NCI-H1436 treated with DMSO at 0.1 percent for 48 hours (cell line): ENCODE measurements at places on chromosomes 6 and 20.

GRCh38 chr20:57330998-57331397 lies 1.4 kb downstream of the SPO11 start:
- DNase-seq = no peak

GRCh38 chr6:45576648-45577624 lies 199.2 kb upstream of the SUPT3H start:
- DNase-seq = no peak

- no peak for DNase-seq
Observed at GRCh38 chr6:34145161-34146020, 496 bp downstream of the GRM4 start.

- no peak for DNase-seq
Observed at GRCh38 chr20:19849341-19850197, 91.5 kb downstream of the RIN2 start.

- no peak for DNase-seq
Observed at GRCh38 chr6:21426841-21427490, 166.6 kb upstream of the SOX4 start.

DNA sequence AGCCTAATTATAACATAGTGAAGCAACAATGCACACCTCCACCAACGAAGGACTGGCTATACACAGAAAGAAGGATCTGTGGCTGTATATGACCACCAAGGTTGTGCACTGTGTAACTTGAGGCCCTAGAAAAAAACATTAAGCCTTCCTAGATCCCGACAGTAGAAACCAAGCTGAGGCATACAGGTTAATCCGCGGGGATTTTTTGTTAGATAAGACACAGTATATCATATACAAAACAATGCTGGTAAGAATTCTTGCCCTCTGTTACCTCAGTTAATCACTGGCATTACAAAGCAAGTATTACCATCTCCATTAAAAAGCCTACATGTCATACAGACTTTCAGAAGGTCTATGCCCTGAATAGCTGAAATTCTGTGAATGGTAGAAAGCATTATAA lies 228.8 kb downstream of the TBC1D32 start:
- no peak for DNase-seq
